ENCODE measurements at places on chromosomes 2 and 18.

DNA sequence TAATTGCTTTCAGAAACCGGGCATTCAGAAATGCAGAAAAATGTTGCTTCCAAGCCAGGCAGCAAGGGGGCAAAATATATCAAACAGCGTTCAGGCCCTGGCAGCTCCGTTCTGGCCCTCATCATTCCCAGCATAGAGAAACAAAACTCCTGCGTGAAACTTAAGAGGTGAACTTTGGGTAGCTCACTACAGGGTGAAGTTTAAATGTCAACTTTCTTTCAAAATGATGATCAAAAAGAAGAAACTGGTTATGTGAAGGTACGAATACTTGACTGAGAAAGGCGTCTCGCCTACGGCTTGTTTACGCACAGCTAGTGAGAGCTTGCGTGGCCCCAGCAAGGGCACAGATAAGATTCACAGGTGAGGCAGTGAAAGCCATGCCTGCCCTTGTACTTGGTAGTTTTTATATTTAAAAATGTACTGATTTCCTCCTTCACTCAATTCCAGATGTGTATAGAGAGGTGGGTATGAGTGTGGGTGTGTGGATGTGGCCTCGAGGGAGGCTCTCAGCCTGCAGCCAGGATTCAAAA lies 127.5 kb downstream of the NFATC1 start:
- ATAC-seq = no peak

DNA sequence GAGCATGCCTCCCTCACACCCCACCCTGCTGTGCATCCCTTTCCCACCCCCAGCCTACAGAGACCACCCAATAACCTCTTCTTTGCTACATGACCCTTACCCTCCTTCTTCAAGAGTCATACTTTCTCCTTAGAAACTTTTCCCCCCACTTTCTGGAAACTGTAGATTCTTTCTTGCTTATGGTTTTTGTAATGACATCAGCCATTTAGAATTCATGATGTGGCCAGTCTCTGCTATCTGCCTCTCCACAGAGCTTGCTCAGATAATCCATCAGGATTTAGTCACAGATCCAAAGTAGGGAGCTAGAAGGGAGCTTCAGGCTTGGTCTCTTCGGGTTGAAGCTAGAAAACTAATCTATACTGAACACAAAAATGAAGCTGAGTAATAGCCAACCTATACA lies 36.5 kb downstream of the GALM start:
- ATAC-seq = no peak

DNA sequence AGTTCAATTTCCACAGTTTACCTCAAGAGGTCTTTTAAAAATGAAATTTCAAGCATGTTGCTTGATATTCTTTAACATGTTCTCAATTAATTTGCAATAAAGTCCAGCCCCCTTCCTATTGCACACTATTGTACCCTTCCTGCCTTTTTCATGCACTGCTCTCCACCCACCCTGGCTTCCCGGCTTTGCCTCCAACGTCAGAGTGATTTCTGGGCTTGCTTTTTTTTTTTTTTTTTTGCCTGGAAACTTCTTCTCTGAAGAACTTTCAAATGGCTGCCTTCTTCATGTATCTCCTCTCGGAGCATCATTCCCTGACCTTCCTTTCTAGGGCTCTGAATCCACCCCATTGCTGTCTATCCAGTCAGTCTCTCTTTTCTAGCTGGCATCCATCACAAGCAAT lies 24.4 kb upstream of the CYP1B1 start:
- no peak for ATAC-seq

DNA sequence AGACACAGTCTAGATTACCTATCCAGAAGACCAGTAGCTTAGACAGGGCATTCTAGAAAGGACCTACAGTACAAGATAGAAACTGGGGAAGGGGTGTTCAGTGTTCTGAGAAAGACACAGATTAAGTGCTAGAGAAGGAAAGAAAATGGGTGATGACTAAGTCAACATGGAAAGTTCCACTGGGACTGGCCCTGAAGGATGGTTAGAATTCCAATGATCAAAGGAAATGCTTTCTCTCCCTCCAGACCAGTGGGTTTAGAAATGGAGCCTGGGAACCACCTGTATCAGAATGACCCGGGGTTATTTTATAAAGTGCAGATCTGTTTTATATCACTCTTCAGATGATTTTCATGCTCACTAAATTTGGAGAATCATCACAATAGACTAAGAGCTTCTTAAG lies 5.8 kb upstream of the COLEC12 start:
- no peak for ATAC-seq

DNA sequence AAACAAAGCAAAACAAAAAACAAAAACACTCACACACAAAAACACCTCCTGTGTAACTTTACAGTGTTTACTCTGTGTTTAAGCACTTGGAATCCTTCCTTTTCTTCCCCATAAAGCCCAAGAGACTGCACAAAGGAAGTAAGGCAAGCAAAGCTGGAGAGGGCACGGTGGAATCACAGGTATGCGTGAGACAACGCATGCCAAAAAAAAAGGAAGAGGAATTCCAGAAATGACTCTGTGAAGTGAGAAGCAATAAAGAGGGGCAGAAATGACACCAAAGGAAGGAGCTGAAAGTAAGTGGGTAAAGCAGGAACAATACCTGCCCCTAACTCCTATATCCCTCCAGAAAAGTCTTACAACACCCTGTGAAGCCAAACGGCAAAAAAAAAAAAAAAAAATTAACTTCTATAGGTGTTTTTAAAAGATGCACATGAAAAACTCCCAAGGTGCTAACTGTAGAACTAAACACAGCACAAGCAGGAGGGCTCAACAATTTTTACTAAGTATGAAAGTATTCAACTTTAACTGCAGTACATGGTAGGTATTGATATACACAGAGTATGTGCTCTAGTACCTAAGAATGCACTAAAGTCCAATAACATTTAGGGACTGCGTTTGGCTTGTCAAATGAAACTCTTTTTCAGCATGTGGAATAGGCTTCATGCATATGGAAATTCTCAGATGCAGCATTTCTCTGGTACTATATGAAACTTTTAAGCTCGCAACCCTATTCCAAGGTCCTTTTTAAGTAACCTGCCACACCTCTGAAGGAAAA lies 9.1 kb downstream of the RND3 start:
- no peak for ATAC-seq

DNA sequence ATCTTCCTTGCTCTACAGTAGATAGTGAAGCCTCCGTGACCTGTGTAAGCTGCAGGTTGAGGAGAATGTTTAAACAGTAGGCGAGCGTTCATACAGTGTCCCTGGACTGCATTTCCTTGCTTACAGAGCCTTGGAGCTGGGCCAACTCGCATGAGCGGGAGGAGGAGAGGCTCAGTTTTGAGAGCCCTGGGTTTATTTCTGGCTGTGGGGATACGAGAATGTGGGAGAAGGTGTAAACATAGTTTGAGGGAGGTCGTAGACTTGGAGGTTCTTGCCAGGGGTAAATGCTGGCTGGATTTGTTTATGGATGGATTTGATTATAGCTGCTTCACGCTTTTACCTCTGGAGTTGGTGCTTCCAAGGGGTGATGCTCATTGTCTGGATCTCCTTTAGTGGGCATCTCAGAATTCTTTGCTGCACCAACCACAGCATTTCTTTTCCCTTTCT lies 20.8 kb downstream of the CRIM1 start:
- no peak for ATAC-seq

DNA sequence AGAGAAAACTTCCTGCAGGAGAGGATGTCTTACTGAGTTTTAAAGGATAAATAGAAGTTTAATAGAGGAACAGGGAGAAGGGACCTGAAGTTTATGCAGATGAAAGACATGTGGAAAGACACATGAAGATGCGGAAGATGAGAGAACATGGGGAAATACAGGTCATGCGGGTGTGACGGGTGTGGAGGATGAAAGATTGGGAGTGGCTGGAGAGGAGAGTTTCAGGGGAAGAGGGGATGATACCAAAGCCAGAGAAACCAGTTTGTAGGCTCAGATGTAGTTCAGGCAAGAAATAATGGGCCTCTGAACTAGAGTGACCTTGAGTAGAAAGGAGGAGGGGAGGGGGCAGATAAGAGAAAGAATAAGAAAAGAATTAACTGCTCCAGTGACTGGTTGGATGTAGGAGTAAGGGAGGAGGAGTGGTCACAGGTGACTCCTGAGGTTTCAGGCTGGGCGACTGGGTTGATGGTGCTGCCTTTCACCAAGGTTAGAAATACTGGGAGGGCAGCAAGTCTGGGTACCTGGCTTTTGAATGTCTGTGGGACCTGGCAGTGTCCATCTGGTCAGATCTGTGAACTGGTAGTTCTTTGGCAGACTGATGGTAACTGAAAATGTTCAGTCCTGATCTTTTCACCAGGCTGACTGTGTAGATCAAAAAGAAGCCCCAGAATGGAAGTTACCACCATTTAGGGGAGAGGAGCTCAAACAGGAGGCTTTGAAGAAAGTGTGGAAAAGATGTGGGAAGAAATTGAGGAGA lies 69.4 kb downstream of the TET3 start:
- ATAC-seq = no peak

DNA sequence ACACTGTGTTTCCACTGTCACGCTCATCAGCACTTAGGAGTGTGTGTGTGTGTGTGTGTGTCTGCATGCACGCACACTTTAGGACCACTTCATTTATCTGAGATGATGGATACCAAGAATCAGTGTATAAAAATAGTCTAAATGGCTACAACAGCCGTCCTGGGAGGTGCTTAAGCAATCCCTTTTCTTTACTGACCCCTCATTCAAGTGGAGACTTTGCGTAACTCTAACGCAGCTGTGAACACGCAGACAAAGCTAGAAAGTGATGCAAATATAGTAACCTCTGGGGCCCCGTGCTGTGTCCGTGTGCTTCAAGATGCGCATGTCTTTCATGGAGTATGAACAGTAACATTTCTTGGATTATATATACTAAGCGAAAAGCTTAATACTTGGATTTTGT lies 40.4 kb upstream of the RBM44 start:
- ATAC-seq = no peak

DNA sequence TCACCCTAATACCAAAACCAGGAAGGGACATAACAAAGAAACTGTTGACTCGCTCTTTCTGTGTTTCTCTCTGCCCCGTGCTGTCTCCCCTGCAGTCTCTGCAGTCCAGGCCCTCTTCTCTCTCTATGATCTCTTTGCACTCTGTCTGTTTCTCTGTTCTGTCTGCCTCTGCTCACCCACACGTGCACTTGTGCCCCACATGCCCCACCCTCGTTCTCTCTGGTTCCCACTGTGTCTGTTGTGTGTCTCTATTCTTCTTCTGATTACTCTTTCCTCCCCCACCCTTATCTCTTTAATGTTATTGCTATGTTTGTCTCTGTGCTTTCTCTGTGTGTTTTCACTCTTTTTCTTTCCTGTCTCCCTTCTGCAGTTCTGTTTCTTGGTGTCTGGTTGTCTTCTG lies 54.0 kb downstream of the NAT8 start:
- ATAC-seq = no peak

- no peak for ATAC-seq
Measured at GRCh38 chr2:204473224-204473623, 72.1 kb upstream of the PARD3B start.

DNA sequence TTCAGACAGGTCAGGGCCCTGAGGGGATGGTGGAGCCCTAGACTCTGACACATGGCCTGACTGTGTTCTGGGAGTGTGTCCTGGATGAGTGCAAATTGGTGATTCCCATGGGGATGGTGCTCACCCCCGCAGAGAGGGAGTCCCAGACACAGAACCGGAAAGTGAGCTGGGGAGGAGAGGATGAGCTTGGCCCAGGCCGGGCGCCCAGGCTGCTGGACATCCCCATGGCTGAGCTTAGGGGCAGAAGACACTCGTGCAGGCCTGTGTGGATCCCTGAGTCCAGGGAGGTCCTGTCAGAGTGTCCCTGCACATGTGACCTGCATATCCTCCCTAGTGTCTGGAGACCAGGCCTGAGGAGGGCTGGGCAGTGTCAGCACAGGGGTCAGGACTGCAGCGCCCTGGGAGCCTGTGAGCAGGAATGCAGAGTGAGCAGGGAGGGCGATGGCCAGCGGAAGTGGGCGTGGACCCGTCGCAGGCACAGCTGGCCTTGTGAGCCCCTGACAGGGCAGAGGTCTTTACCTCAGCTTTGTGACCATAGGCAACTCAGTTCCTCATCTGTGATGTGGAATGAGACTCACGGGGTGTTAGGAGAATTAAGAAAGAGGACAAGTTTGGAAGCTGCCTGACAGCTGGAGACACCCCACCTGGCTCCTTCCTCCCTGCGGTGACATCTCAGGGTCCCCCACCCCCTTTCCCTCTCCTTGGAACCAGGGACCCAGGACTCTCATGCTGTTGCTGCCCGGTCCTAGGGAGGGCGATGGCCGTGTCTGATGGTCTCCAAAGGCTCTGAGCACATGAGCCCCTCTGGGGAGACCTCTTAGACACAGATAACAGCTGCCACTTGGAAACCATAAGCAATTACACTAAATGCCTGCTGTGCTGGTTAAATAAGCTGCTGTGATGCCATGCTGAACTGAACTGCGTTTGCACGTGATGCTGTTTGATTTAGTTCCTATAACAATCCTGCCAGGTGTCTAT lies 62.6 kb upstream of the HS6ST1 start:
- ATAC-seq = no peak

DNA sequence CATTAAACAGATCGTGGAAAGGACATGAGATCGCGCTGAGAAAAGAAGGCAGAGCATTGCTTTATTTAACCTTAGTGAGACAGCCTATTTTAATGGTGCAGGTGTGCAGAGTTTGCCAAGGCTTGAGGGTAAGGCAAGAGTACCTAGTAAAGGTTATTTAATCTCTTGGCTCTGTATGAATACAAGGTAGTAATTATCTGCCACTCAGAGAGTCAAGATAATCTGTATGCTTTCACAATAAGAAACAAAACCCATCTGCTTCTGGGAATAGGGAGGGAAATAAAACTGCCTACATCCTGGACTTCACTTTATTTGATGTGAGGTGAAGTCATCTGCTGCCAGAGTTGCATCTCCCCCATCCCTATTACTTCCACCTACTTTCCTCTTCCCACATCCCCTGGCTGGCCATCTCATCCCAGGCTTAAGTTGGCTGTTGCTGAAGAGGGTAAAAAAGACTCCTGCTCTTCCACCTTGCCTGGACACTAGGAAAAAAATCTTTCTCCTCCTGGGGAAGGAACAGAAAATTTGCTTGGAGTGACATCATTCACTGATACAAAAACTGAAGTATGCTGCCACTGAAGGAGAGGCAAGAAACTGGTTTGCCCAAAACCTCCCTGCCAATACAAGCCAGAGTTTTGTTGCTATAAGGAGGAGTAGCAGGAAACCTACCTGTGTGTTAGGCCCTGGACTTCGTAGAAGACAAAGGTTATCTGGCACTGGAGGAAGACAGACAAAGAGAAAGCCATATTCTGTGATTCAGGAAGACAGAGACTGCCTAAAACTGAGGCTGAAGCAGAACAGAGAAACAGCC lies 35.8 kb upstream of the ARHGAP25 start:
- no peak for ATAC-seq
